HFF-Myc (cell line): ENCODE measurements at places on chromosomes 7 and 10.

DNA sequence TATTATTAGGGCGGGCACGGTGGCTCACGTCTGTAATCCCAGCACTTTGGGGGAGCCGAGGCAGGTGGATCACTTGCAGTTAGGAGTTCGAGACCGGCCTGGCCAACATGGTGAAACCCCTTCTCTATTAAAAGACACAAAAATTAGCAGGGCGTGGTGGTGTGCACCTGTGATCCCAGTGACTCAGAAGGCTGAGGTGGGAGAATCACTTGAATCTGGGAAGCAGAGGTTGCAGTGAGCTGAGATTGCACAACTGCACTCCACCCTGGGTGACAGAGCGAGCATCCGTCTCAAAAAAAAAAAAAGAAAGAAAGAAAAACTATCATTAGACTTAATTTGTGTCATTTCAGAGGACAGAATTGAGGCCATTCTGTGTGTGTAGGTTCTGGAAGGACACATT lies 752.7 kb upstream of the GALNT17 start:
- no peak for DNase-seq

- no peak for DNase-seq
Measured at GRCh38 chr10:114180937-114181336, 1.8 kb downstream of the TDRD1 start.

DNA sequence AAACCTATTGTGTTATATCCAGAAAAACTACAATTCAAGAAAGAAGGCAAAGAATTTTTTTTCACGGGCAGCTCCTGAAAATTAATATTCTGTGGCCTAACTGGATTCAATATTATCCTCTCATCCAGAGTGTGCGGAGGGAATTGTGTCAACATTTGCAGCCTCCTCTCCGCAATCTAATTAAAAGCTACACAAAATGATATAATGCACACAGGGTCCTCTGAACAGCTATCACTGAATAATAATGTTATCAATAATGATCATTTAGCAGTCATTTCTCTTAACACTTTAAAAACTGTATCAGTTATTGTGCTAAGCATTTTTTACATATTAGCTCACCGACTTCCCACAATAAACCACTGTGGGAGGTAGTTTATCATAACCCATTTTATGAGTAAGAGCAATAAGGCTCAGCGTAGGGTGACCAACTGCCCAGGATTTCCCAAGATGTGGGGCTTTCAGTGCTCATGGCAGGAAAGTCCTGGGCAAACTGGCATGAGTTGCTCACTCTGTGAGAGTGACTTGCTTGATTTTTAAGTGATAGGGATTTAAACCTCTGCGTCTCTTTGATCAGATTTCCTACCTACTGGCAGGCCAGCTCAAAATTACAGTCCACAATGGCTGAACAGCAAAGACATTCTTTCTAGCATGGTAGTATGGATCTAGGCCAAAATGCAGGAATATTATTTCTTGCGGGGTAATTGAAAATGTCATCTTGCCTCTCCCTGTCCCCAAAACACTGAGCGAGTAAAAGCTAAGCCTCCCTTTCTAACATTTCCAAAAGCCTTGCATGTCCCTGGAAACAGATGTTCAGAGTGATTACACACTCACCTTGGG lies 65.7 kb downstream of the AOAH start:
- no peak for DNase-seq

GRCh38 chr7:102413091-102413490 lies 16.9 kb downstream of the PRKRIP1 start:
- DNase-seq = no peak

GRCh38 chr10:34622945-34623344 lies 192.2 kb downstream of the PARD3 start:
- no peak for DNase-seq

DNA sequence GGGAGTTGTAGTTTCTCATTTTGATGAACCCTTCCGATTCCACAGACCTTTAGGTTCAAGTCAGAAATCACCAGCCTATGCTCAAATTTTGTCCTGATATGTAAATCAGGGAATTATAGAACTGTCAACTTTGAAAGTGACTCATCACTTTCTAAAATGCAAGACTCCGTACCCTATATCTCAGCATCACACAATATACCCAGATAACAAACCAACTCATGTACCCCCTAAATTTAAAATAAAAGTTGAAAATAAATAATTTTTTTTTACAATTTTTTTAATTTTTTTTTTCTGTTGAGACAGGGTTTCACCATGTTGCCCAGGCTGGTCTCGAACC lies 393 bp upstream of the ARHGAP19 start:
- no peak for DNase-seq

DNA sequence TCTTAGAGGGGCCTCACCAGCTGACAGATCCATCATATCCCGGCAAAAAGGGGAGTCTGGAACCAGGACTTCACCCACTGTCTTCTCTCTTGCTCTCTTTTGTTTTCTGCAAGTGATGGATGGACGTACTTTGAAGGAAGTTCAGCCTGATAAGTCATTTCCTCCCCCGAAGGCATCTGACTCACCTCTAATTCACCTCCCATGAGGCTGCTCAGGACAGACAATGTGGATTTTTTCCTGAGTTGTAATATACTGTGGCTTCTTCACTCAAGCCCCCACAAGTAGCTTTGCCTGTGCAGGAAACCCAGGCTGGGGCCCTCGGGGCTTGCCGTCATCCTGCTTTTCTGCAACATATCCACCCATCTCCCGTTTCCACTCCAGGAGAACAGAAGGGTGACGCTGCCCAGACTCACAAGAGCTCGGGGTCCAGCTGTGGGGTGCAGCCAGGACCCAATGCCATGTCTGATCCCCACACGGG lies 70.4 kb downstream of the ASB13 start:
- DNase-seq = peak; percentile 75

- DNase-seq = no peak
Measured at GRCh38 chr7:64098-64915, 128.1 kb upstream of the FAM20C start.

DNA sequence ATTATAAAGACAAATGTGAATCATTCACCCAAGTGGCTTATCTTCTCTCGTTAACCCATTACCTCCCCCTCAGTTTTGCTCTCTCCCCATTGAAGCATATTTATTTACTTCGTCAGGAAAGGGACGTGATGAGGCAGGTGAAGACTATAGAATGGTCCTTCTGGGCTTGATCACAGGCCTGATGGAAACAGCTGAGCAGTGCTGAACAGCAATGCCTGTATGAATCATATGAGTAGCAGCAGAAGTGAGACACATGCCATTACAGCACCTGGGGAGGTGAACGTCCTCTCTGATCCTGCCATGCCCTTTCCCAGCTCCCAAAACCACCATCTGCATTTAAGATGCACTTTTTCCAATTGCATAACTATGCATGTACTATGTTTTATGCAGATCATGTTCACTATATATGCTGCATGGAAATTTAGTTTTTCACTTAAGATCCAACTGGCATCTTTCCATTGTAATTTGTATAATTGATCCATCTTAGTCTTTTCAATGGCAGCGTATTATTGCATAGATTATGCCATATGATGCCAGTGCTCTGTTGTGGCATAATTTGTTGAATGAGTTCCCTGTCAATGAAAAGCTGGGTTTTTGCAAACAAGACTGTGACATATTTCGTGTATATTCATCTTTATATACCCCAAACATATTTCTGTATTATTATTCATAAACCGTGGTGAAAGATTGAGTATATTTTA lies 105.3 kb downstream of the CXCL12 start:
- no peak for DNase-seq

- no peak for DNase-seq
Measured at GRCh38 chr7:960269-960871, 5.9 kb upstream of the ADAP1 start.

- DNase-seq = no peak
Measured at GRCh38 chr7:155797262-155798250, 14.7 kb downstream of the SHH start.

GRCh38 chr7:141974831-141975230 lies 1.3 kb upstream of the TAS2R38 start:
- DNase-seq = no peak

DNA sequence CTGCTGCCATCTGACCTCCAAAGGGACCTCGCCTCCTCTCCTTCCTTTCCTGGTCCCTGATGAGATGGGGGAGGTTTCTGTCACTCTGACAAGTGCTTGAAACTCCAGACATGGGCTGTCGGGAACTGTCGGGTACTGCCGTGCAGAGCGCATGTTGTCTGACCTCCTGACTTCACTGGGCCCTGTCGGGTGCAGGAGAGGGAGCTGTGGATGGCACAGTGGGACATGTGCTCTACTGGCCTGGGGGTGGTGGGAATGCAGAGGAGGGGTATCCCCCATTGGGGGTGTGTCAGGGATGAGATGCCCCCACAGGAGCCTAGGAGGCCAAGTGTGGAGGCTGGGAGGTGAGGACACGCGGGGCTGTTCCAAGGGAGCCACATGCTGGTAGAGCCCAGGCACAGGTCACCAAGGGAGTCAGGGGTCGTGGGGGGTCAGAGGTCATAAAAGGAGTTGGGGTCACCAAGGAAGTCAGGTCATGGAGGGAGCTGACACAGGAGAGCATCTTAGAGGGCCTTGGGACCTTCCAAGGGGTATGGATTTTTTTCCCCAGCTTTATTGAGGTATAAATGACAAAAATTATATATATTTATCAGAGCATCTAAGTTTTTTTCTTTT lies 30.9 kb downstream of the TMEM120A start:
- no peak for DNase-seq

DNA sequence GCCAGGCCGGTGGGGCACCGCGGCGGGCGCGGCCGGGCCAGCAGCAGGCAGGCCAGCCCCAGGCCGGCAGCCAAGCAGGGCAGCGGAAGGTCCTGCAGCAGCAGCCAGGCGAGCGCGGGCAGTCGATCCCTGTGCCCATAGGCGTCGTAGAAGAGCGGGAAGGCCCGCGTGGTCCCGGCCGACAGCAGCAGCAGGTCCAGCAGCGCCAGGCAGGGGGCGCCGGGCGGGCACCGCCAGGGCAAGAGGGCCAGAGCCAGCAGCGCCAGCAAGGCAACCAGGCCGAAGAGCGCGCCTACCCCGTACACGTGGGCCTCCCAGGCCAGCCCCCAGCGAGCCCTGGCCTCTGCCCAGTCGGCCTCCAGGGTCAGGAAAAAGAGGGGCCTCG lies 8.4 kb upstream of the RBM28 start:
- DNase-seq = no peak
